ENCODE measurements at places on chromosomes 6 and 20. TPM values are rescaled to one million over a fixed set of nuclear protein-coding genes. Genes with fewer than 3 reads are reported as not detected.

Gene KCNQ2
- polyA plus RNA-seq = not detected

Gene AIF1
- polyA plus RNA-seq = 18.4 TPM

Gene GRM1
- polyA plus RNA-seq = 0.62 TPM

Gene GABRR1
- not detected for polyA plus RNA-seq

Gene RFX6
- polyA plus RNA-seq = not detected

Gene MEI4
- polyA plus RNA-seq = not detected

Gene BEND6
- 0.14 TPM for polyA plus RNA-seq

Gene RHAG
- polyA plus RNA-seq = 0.53 TPM

Gene CST2
- polyA plus RNA-seq = not detected

Gene CTAGE9
- not detected for polyA plus RNA-seq

Gene CRYBG1
- 1.0 TPM for polyA plus RNA-seq

Gene FAM83B
- polyA plus RNA-seq = 0.03 TPM

Gene DEFB124
- polyA plus RNA-seq = 0.76 TPM

Gene HTR1E
- not detected for polyA plus RNA-seq

Gene RAET1E
- polyA plus RNA-seq = 0.46 TPM

Gene SUPT3H
- polyA plus RNA-seq = 4.1 TPM

Gene KCNS1
- 0.14 TPM for polyA plus RNA-seq
